ENCODE measurements at places on chromosomes 13 and 19. TPM values are rescaled to one million over a fixed set of nuclear protein-coding genes. Genes with fewer than 3 reads are reported as not detected.

ZNF100 gene
- 4.0 TPM for polyA plus RNA-seq

ZNF285 gene
- 2.8 TPM for polyA plus RNA-seq

MEDAG gene
- 12.7 TPM for polyA plus RNA-seq

JAK3 gene
- polyA plus RNA-seq = 2.7 TPM

CSNK1A1L gene
- not detected for polyA plus RNA-seq

IGFL1 gene
- polyA plus RNA-seq = 0.11 TPM

CEACAM20 gene
- not detected for polyA plus RNA-seq

LMTK3 gene
- 0.72 TPM for polyA plus RNA-seq

KRTDAP gene
- not detected for polyA plus RNA-seq

FXYD1 gene
- polyA plus RNA-seq = 121 TPM

OR4F17 gene
- polyA plus RNA-seq = not detected

VSTM1 gene
- polyA plus RNA-seq = not detected

TOMM40 gene
- 39.3 TPM for polyA plus RNA-seq

NR2F6 gene
- 36.8 TPM for polyA plus RNA-seq

RASAL3 gene
- 1.8 TPM for polyA plus RNA-seq

DNA sequence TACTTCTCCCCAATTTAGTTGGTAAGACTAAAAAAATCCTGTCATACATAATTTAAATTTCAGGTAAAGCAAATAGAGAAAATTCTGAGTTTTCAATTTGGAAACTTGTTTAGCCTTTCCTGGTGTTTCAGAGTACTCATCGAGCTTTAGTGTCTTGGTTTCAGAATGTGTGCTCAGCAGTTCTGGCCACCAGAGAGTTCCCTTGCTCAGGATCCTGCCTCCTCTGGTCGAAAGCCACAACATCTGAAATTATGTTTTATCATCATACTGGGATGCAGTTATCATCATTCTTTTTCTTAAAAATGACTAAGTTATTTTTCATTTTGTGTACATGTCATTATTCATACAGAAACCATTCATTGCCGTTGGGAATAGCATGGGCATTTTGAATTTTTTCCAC is 263.2 kb upstream of the SPRY2 start:
- no peak for DNase-seq

- DNase-seq = no peak
These were observed 103.9 kb upstream of the CACNA1A start for GRCh38 chr19:13610039-13610691.

GRCh38 chr13:77507931-77508776 is 27.4 kb upstream of the SCEL start:
- DNase-seq = no peak

- DNase-seq = peak; percentile 78
These were observed 9.7 kb upstream of the LYPD3 start for GRCh38 chr19:43474986-43475705.

DNA sequence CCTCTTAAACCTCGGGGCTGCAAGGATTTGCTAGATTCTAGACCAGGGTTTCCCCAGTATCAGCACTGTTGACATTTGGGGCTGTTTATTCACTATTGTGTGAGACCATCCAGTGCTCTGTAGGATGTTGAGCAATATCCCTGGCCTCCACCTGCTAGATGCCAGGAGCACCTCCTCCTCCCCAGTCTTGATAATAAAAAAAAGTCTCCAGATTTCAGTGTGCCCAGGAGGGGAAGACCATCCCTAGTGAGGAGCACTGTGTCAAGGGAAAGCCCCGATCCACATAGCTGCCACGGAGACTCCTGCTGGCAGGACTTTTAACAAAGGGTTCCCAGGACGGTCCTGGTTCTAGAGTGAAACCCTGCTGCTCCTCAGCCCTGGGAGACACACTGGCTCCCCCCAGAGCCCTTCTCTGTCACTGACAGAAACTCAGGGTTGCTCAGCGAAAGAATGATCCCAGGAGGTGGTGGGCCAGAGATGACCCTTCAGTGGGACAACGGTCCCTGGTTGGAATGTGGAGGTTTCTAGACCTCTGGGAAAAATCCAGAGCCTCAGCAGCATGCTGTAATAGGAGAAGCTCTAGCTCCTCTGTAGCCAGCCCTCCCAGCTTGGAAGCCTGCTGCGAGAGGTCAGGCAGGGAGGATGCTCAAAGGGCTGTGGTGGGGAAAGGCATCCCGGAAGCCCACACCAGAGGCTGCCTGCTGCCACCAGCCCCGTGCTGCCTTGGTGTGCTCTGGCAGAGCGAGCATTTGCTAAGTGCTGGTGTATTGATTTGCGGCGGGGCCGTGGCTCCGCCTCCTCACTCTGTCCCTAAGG is 20.3 kb downstream of the LYL1 start:
- no peak for DNase-seq

- DNase-seq = no peak
These were observed 102.0 kb downstream of the DCLK1 start for GRCh38 chr13:36029166-36029565.

DNA sequence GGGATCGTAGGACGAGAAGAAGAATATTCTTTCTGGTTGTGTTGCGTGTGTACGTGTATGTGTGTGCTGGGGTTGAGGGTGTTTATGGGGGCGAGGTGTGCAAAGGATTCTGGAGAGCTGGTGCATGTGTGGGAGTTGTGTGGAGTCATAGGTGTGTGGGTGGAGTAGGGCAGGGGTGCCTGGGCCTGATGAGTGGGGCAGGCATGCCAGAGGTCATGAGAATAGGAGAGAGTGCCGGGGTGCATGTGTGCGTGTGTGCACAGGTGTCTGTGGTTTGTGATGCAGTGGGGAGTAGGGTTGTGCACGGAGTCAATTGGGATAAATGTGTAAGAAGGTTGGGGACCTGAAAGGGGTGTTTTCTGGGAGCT is 649 bp downstream of the TMEM91 start:
- DNase-seq = no peak

DNA sequence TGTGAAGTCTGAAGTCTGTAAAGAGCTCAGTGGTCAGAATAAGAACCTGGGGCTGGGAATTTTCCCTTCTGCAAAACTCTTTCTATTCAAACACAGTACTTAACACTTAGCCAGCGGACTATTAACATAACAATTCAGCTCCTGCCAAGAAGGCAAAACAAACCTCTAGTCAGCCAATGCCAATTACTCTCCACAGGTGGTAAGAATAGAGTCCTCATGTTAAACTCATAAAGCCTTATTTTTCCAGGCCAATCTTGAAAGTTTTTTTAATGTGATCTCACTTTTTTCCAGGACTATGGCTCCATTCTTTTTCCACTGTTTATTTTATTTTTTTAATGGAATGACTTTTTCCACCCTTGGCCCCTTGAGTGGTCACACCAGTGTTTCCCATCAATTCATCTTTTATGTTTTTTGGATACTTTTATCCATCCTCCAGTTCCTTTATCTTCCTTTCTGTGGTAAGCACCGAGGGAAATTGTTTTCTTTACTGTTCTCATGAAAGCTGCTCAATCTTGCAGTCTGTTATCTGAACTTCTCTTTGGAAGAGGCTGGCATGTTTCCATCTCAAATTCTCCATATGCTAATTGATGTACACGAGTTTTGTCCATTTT is 217.3 kb downstream of the LHFPL6 start:
- no peak for DNase-seq

DNA sequence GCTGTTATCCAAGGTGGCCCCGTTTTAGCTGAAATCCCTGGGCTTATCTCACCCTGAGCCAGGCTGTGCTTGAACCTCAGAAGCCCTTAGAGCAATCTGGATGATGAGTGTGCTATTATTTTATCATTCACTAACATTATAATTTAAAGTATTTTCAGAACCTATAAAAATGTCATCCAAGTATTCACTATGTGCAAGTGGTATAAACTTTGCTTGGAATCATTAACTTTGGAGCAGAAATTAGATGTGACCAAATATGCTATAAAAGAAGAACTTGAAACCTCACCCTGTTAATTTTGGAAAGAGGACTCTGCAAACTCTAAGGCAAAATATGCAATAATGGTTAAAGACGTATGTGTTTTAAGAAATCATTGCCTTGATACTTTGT is 147.5 kb downstream of the USP12 start:
- no peak for DNase-seq

GRCh38 chr19:23183251-23183650 is 66.4 kb downstream of the ZNF730 start:
- DNase-seq = no peak

GRCh38 chr19:8505680-8506401 is 3.4 kb upstream of the PRAM1 start:
- no peak for DNase-seq

- DNase-seq = no peak
These were observed 34.4 kb upstream of the NANOS3 start for GRCh38 chr19:13842291-13843103.

DNA sequence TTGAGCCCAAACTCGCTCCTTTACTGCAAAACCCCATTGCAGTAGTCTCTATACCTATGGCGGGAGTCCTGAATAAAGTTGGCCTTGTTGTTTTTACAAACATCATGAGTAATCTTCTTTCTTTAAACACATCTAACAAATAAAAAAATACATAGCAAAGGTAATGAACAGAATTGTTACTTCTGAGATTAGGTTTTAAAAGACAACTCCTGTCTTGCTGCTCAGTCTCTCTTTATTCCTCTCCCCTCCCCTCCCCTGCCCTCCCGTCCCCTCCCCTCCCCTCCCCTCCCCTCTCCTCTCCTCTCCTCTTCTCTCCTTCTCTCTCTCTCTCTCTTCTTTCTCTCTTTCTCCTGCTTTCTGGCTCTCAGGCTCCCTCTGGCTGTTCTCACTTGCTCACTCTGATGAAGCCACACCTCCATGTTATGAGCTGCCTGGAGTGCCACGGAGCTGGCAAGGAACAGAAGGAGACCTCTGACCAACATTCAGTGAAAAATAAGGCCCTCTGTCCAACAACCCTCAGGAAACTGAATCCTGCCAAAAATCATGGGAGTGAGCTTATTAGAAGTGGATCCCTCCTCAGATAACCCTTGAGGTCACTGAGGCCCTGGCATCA is 300.7 kb upstream of the MIR17HG start:
- no peak for DNase-seq

- DNase-seq = no peak
These were observed 224.8 kb downstream of the LMO7 start for GRCh38 chr13:75860935-75861334.

GRCh38 chr19:35757231-35757748 is 461 bp upstream of the HSPB6 start:
- peak; percentile 72 for DNase-seq

GRCh38 chr13:87906411-87906810 is 235.2 kb downstream of the SLITRK5 start:
- DNase-seq = no peak

DNA sequence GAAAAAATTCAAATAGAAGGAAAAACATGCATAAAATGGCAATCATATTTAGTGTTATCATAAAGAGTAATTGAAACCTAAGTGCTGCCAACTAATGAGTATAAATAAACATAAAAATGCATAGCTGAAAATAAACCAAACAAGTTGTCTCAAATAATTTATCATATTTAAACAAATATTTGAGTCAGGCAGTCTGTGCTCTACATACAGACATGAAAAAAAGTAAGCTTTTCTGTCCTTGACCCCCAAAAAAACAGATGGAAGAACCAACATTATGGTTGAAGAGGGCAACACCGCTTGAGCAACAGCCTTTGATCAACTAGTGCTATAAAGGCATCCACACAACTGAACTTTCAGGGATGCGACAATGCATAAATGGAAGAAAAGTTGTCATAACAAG is 735.1 kb upstream of the MIR17HG start:
- DNase-seq = no peak

GRCh38 chr13:94716016-94716415 is 3.7 kb upstream of the SOX21 start:
- no peak for DNase-seq

DNA sequence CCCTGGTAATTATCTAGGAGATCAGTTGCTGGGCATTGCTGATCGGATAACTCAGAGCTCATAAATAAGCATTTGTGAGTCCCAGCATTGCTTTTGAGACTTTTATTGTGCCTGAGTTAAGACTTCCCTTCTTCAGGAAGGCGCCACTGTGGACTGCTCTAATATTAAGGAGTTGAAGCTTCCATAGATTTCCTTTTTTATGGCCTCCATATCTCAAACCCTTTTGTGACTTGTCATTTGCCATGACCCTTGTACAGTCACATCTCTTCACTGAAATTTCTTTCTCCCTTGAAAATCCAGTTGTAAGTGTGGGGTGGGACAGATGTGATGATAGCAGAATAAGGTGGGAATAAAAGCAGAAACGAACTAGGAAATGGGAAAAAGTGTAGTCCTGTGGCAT is 6.3 kb downstream of the TM9SF2 start:
- DNase-seq = no peak

DNA sequence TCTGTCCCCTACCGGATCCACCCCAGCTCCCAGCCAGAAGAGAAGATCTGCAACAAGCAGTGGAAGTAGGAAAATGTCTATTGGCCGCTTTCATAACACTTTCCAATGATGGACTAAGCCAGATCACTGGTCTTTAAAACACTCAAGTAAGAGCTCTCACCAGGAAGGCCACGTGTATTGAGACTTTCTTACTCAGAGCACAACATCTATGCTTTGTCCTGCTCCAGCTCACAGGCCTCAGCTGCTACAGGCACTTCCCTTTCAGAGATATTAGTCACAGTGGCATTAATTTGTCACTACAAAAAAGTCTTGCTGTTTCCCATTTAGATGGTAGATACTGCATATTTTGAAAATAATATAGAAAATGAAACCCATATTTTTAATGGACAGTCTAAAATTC is 164.2 kb downstream of the ABCC4 start:
- DNase-seq = no peak

DNA sequence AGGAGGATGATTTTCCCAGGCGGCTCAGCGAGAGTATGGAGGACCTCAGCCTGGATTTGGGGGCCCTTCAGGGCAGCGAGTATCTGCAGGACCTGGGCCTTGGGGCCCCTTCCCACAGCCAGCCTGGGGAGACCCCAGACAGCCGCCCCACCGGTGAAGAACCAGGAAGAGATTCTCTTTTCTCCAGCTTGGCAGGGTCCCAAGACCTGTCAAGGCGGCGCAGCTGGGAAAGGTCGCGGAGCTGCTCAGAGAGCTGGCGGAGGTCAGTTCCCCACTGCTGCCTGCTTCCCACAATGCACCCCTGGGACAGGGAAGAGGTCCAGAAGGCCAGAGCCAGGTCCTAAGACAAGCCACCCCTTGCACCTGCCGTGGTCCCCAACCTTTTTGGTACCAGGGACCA is 24.1 kb downstream of the ARHGEF18 start:
- no peak for DNase-seq

DNA sequence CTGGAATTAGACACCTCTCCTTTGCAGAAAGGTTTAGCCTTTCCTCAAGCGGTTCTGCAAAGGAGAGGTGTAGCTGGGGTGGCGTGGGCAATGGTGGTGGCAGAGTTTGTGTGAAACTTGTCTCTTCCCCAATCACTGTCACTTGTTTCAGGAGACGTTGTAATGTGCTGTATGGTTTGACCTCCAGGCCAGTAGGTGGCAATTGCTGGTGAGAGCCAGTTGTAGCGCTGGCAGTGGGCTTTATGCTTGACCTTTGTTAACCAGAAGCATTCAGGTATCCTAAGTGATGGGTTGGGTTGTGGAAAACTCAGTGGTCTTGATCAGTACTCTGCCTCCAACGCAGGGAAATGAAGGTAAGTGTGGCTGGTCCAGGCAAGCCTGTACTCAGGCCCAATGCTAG is 12.7 kb upstream of the LILRA5 start:
- DNase-seq = no peak

DNA sequence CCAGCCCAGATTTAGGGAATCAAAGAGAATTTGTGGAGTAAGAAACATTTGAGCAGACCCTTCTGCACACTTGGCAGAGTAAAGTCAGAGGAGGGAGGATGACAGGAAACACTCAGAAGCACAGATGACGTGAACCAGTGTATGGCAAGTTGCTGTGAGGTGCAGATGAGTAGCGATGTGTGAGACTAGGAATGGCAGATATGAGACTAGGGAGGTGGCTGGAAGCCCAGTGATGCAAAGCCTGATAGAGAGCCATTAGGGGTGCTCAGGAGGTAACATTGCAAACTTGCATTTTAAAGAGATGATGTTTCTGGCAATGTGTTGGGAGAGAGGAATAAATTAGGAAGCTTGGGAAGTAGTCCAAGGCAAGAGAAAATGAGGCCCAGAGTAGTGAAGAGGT is 44.0 kb downstream of the PCDH17 start:
- peak; percentile 10 for DNase-seq
